ENCODE measurements at places on chromosomes 7 and 10. TPM values are rescaled to one million over a fixed set of nuclear protein-coding genes. Genes with fewer than 3 reads are reported as not detected.

DNA sequence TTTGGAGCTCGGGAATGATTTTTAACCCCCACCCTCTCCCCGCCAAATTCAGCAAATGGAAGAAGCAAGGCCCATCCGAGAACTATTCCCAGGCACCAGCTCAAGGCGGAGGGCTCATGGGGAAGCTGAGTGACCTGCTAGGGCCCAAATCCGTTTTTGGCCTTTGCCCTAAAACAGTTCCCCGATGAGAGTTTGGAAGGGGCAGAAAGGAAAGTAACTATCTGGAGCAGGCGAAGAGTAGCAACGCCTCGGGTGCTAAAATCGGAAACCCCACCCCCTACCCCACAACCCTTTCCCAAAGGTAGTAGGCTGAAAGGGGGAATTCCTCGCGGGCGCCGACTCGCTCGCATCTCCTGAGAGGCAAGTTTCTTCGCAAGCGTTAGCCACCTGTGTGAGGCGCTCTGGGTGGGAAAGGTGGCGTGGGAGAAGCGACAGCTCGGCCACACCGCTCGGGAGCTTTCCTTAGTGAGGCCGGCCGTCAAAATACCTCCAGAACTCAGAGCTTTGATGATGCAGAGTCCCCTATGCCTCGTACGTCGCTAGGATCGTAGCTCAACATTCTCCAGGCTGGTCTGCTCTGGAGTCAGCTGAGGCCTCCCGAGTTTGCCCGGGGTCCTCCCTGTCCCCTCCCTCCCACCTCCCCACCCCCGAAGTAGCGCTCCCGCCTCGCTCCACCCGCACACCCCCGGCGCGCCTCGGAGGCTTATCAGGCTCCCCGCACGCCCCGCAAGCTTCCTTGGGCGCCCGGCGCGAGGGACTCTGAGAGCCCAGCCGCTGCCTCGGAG lies 642 bp upstream of the PRKG1 start:
- DNase-seq = no peak

GRCh38 chr7:20409961-20410360 lies 79.3 kb downstream of the ITGB8 start:
- DNase-seq = no peak

DNA sequence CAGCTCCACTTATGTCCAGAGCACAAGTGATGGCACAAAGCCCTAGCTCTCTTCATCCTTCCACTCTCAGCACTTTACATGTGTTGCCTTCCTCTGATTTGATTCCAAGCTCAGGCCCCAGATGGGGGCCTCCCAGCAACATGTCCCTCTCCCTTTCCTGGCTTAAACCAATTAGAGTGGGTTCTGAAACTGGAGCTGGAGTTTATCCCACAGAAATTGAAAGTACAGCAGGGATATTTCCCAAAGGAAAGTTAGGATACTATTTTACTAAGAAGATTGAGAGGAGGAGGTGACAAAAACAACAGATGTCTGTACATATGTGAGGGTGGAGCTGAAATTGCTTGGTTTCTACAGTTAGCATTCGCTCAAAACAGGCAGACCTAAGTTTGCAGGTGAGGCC lies 724.6 kb downstream of the AUTS2 start:
- no peak for DNase-seq

GRCh38 chr7:33422141-33422540 lies 292.8 kb downstream of the BBS9 start:
- no peak for DNase-seq

DNA sequence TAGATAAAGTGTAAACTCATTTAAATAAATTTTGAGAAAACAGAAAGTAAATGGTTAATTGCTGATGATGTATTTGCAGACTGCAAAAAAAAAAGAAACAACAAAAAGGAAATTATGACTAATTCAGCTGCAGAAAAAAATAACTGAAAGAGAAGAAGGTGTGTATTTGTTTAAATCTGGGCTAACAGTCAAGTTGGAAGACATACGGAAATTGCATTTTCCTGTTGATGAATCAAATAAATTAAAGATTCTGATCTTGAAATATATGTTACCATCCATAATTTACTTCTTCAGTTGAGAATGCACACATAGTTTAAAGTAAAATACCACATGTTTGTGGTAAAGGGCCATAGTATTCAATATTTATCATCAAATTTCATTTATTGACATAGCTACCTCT lies 19.3 kb upstream of the ING3 start:
- no peak for DNase-seq

DNA sequence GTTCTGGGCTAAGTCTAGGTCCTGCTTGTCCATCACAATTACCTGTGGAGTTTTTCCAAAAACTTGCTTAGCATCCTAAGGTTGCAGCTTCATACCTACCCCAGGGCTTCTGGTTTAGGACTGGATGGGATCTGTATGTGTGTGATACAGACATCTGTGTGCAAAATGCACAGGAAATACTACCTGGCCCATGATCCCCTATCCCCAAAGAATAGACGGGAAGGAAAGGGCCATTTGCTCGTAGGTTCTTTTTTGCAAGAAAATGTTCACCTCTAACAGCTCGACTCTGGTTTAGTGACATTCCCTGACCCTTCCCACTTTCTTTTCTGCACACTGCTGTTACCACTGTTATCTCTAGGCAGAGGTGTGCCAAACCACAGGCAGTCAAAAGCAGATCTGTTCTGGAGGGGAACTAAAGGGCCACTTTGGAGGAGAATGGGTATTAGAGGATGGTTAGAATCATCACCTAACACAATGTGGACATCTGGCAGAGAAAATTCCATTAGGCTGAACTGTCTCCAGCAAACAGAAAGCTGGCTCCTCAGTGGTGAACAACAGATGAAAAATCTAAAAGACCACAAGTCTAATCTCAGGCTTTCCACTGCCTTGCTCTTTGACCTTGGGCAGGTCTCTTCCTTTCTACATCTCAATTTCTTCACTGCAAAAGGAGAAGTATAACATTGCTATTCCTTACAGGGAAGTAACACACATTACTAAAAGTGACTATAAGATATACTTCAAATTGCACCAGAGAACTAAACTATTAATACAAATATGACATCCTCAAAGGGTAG lies 107.4 kb downstream of the UBE2H start:
- no peak for DNase-seq

GRCh38 chr7:100466653-100467605 lies 2.9 kb upstream of the SPACDR start:
- DNase-seq = no peak

GRCh38 chr10:78828647-78829539 lies 239.9 kb upstream of the ZMIZ1 start:
- no peak for DNase-seq

DNA sequence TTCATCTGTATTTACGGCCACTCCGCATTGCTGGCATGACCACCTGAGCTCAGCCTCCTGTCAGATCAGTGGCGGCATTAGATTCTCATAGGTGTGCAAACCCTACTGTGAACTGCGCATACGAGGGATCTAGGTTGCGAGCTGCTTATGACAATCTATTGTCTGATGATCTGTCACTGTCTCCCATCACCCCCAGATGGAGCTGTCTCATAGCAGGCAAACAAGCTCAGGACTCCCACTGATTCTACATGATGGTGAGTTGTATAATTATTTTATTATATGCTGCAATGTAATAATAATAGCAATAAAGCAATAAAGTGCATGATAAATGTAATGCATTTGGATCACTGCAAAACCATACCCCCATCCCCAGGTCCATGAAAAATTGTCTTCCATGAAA lies 1172.9 kb upstream of the AUTS2 start:
- no peak for DNase-seq

TAS2R5 gene
- 0.87 TPM for polyA plus RNA-seq

ELFN1 gene
- 3.2 TPM for polyA plus RNA-seq

RELN gene
- polyA plus RNA-seq = 3.8 TPM

All from urinary bladder (tissue), 4 donors.